ENCODE measurements at places on chromosomes 12 and 14.

GRCh38 chr12:25119020-25119419 lies 75.9 kb downstream of the DNAI7 start:
- no peak for DNase-seq

DNA sequence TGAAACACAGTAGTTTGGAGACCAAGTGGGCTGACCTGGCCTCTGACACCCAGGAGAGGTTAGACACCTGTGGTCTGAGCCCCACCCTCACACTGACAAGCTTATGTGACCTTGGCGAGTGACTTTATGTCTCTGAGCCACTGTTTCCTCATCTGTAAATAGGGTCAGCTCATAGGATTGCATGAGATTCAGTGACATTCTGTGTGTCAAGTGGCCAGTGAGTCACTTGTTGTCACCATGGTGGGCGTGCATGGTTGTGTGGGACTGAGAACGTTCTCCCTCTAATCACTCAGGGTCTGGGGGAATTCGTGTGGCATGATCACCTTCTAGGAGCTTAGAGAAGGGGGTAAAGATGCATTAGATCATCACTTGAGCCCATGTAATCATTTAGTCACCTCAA lies 146.4 kb downstream of the PHETA1 start:
- no peak for DNase-seq

DNA sequence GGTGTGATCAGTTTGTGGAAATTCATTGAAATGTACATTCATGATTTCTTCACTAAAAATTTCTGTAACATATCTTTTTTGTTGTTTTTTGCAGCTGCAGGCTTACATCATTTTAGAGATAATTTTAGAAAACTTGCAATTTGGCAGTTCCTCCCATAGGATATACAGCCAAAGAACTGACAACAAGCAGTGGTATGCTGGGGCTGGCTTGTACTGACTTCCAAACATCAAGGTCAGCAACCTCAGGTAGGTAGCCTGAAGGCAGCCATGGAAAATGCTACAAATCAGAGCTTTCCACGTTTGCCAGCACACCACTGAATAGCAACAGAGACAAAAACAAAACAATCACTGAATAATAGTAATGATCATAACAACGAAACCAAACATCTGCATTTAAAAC lies 21.2 kb downstream of the TRIM9 start:
- DNase-seq, result no peak

- no peak for DNase-seq
Measured at GRCh38 chr12:27382171-27382795, 49.6 kb downstream of the BMAL2 start.

DNA sequence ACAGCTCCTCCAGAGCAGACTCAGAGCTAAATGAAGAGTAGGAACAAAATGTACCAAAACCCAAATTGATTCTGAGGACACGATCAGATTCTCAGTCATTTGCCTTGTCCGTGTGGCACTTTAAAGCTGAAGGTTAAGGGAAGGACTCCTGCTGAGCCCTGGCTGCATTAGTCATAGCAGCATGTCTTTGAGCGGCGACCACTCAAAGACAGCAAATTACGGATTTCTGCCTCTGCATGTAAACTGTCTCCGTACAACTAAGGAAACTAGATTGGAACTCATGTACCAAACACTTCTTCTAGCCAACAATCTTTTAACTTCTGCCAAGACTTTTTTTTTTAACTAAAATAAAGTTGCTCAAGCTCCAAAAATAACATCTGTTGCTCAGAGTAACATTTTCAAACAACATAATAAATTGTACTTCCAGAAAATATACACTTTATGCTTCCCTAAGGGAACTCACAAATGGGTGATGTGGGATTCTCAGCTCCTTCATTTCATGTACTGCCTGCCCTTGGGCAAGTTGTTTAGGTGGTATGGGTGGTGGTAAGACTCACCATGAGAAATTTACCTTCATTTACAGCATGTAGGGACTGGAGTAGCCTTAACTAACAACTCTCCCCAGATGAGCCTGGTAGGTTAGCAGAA lies 56.1 kb downstream of the RERG start:
- no peak for DNase-seq

Measured in T-helper 2 cell (primary cell).